Bronchus fibroblast of lung (primary cell): ENCODE measurements at places on chromosomes 6 and 20. TPM values are rescaled to one million over a fixed set of nuclear protein-coding genes. Genes with fewer than 3 reads are reported as not detected.

EPPIN gene
- not detected in 2 replicates for total RNA-seq

BHLHE23 gene
- total RNA-seq, result not detected in 2 replicates

SCUBE3 gene
- 0.17 and 0.30 TPM in 2 replicates for total RNA-seq

ENPP3 gene
- total RNA-seq, result under 0.01 and 1.5 TPM in 2 replicates

MUC22 gene
- total RNA-seq, result not detected in 2 replicates

UBE2C gene
- total RNA-seq, result 225 and 261 TPM in 2 replicates

SLC35F1 gene
- under 0.01 and 0.15 TPM in 2 replicates for total RNA-seq

EPB41L1 gene
- 7.9 and 11.1 TPM in 2 replicates for total RNA-seq

MACROD2 gene
- total RNA-seq, result not detected in 2 replicates

C20orf96 gene
- 1.8 and 2.8 TPM in 2 replicates for total RNA-seq

LY6G6F gene
- total RNA-seq, result not detected in 2 replicates

LAMA2 gene
- 9.5 and 10.9 TPM in 2 replicates for total RNA-seq

SLC52A3 gene
- not detected in 2 replicates for total RNA-seq

BMP7 gene
- total RNA-seq, result not detected in 2 replicates

PHF1 gene
- 24.1 and 29.6 TPM in 2 replicates for total RNA-seq

NKAPL gene
- 0.89 and 1.3 TPM in 2 replicates for total RNA-seq

CTAGE9 gene
- total RNA-seq, result under 0.01 TPM in 1 of 2 replicates, not detected in the other

MCHR2 gene
- total RNA-seq, result not detected in 2 replicates

UNC5CL gene
- under 0.01 and 0.15 TPM in 2 replicates for total RNA-seq

VSX1 gene
- total RNA-seq, result not detected in 2 replicates

HS3ST5 gene
- not detected in 2 replicates for total RNA-seq

HCK gene
- total RNA-seq, result not detected in 2 replicates

SLC4A11 gene
- 0.84 and 0.89 TPM in 2 replicates for total RNA-seq

DNAH8 gene
- total RNA-seq, result not detected in 2 replicates

AVP gene
- not detected in 2 replicates for total RNA-seq

BPIFB1 gene
- total RNA-seq, result not detected in 2 replicates

MLN gene
- not detected in 2 replicates for total RNA-seq

FOXC1 gene
- total RNA-seq, result 1.5 and 3.0 TPM in 2 replicates

FKBP5 gene
- 109 and 115 TPM in 2 replicates for total RNA-seq

PGBD1 gene
- 5.9 and 7.1 TPM in 2 replicates for total RNA-seq

LHFPL5 gene
- total RNA-seq, result not detected in 2 replicates

KHDC1 gene
- total RNA-seq, result 4.0 and 6.1 TPM in 2 replicates

LY6G5B gene
- 0.84 and 1.3 TPM in 2 replicates for total RNA-seq

CRISP3 gene
- not detected in 2 replicates for total RNA-seq

KCNS1 gene
- 0.30 and 0.34 TPM in 2 replicates for total RNA-seq

HLA-DOB gene
- 0.30 and 0.84 TPM in 2 replicates for total RNA-seq

TMEM151B gene
- total RNA-seq, result under 0.01 TPM in 1 of 2 replicates, not detected in the other

L3MBTL1 gene
- total RNA-seq, result 2.4 and 4.5 TPM in 2 replicates

RFX6 gene
- total RNA-seq, result not detected in 2 replicates

BLCAP gene
- 22.2 and 23.2 TPM in 2 replicates for total RNA-seq

BANF2 gene
- total RNA-seq, result not detected in 2 replicates

CAP2 gene
- 2.7 and 2.9 TPM in 2 replicates for total RNA-seq

PTGIS gene
- total RNA-seq, result 0.15 and 0.17 TPM in 2 replicates

UST gene
- 7.1 and 8.0 TPM in 2 replicates for total RNA-seq

ECT2L gene
- not detected in 2 replicates for total RNA-seq

BPIFA1 gene
- not detected in 2 replicates for total RNA-seq

LY86 gene
- not detected in 2 replicates for total RNA-seq

SMLR1 gene
- not detected in 2 replicates for total RNA-seq

RBM38 gene
- total RNA-seq, result 12.3 and 13.5 TPM in 2 replicates

NPEPL1 gene
- total RNA-seq, result 13.8 and 19.0 TPM in 2 replicates
